NCI-H1694 treated with DMSO at 0.1 percent for 48 hours (cell line): ENCODE measurements at places on chromosomes 1 and 21.

- no peak for DNase-seq
These were observed 62.1 kb upstream of the JUN start for GRCh38 chr1:58845942-58846341.

GRCh38 chr1:54275349-54275748 lies 75.4 kb downstream of the MRPL37 start:
- DNase-seq, result no peak

- no peak for DNase-seq
These were observed 20.0 kb downstream of the KRTAP19-8 start for GRCh38 chr21:31018232-31018631.

GRCh38 chr1:212138457-212138856 lies 102.9 kb downstream of the DTL start:
- DNase-seq, result no peak

DNA sequence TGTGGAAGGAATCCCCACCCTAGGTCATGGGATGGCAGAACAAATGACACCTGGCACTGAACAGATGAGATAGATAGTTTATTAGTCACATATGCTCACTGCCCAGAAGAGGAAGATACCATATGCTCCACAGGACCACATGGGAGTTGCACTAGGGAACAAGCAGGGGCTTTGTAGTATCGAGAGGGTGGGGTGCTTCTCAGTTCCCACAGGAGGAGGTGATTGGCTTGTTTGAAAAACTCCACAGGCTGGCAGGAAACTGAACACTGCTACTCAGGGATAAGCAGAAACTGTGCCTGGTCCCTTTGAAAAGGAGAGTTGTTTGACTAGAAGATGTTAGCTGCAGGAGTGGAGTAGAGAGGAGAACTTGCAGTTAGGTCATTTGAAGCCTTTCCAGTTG lies 31.9 kb upstream of the RXRG start:
- DNase-seq, result peak; percentile 67

- DNase-seq, result no peak
These were observed 19.7 kb upstream of the TSPEAR start for GRCh38 chr21:44730951-44731579.

DNA sequence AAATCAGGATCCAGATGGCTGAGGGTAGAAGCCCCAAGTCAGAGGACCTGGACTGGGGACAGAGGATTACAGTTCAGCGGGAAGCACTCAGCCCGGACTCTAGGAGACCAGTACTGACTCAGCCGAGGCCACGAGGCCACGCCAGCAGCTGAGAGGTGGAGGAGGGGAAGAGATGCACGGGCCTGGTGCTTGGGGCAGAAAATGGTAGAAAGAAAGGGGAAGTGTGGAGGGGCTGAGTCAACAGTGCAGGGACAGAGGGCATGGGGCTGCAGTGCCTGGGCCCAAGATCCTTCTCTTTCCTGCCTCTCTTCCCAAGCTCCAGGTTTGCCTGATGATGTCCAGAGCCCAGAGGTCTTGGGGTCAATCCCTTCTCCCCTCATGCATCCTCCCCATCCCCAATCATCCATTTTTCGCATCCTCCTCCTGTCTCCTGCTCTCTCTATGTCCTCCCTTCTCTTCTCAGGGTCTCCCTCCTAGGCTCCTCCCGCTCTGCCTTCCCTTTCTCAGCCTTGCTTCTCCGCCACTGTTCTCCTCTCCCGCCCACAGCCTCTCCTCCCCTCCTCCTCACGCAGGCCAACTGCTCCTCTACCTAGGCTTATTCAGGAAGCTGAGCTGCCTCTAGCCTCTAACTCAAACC lies 7.7 kb downstream of the ARHGEF2 start:
- DNase-seq, result peak; percentile 22

DNA sequence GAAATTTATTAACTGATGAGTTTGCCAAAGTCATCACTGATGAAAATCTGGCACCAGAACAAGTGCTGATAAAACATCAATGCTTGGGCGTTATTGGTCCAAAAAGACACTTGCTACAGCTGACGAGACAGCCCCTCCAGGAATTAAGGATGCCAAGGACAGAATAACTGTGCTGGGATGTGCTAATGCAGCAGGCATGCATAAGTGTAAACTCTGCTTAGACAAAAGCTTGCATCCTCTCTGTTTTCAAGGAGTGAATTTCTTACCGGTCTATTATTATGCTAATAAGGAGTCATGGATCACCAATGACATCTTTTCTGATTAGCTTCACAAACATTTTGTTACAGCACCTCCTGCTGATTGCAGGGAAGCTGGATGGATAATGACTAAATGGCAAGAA lies 402.0 kb downstream of the LTN1 start:
- DNase-seq, result no peak
